Cardiac ventricle fibroblast (primary cell): ENCODE measurements at places on chromosomes 16 and 17. TPM values are rescaled to one million over a fixed set of nuclear protein-coding genes. Genes with fewer than 3 reads are reported as not detected.

The GLTPD2 gene
- not detected in 2 replicates for total RNA-seq

The UBALD1 gene
- 7.2 and 9.1 TPM in 2 replicates for total RNA-seq

The SCN4A gene
- total RNA-seq: not detected in 2 replicates

The FAM171A2 gene
- total RNA-seq: 2.6 and 6.6 TPM in 2 replicates

The KCNJ16 gene
- not detected in 2 replicates for total RNA-seq

The KRT16 gene
- total RNA-seq: not detected in 2 replicates

The DPEP1 gene
- 0.05 TPM in 1 of 2 replicates, not detected in the other for total RNA-seq

The MRPL10 gene
- 30.7 and 35.0 TPM in 2 replicates for total RNA-seq

The TMC7 gene
- total RNA-seq: 0.06 TPM in 1 of 2 replicates, not detected in the other

The PDILT gene
- total RNA-seq: 0.19 and 1.1 TPM in 2 replicates

The KCNG4 gene
- total RNA-seq: not detected in 2 replicates

The MLKL gene
- total RNA-seq: 5.2 and 6.3 TPM in 2 replicates

The MBTD1 gene
- 7.0 and 8.7 TPM in 2 replicates for total RNA-seq

The CIITA gene
- 0.19 and 1.9 TPM in 2 replicates for total RNA-seq

The KRT13 gene
- total RNA-seq: 0.75 TPM in 1 of 2 replicates, not detected in the other

The OTOP2 gene
- not detected in 2 replicates for total RNA-seq

The HOXB2 gene
- 10.3 and 27.3 TPM in 2 replicates for total RNA-seq

The KRT33B gene
- total RNA-seq: not detected in 2 replicates

The MT1M gene
- 0.24 TPM in 1 of 2 replicates, not detected in the other for total RNA-seq

The MRPS23 gene
- total RNA-seq: 9.7 and 15.0 TPM in 2 replicates

The C16orf86 gene
- total RNA-seq: 2.4 and 12.9 TPM in 2 replicates

The KRTAP9-2 gene
- not detected in 2 replicates for total RNA-seq

The VPS35L gene
- 39.8 and 52.6 TPM in 2 replicates for total RNA-seq

The TEKT5 gene
- not detected in 2 replicates for total RNA-seq

The TBC1D3B gene
- total RNA-seq: 0.62 and 2.0 TPM in 2 replicates

The TBC1D3E gene
- total RNA-seq: not detected in 2 replicates

The ATP2C2 gene
- total RNA-seq: not detected in 2 replicates

The COL1A1 gene
- total RNA-seq: 5,352 and 6,733 TPM in 2 replicates

The GCGR gene
- not detected in 2 replicates for total RNA-seq

The PARD6A gene
- 0.39 and 0.44 TPM in 2 replicates for total RNA-seq

The SLC35G6 gene
- not detected in 2 replicates for total RNA-seq
